ENCODE measurements at places on chromosomes 7 and 10.

GRCh38 chr10:127435246-127435645 is 113.9 kb upstream of the NPS start:
- no peak for DNase-seq

GRCh38 chr10:35236739-35237138 is 99.6 kb upstream of the CCNY start:
- DNase-seq: no peak

- DNase-seq: peak; percentile 65
Measured at GRCh38 chr10:59177031-59177797, 771 bp downstream of the PHYHIPL start.

GRCh38 chr7:107836237-107837144 is 33.5 kb upstream of the SLC26A3 start:
- DNase-seq: no peak

DNA sequence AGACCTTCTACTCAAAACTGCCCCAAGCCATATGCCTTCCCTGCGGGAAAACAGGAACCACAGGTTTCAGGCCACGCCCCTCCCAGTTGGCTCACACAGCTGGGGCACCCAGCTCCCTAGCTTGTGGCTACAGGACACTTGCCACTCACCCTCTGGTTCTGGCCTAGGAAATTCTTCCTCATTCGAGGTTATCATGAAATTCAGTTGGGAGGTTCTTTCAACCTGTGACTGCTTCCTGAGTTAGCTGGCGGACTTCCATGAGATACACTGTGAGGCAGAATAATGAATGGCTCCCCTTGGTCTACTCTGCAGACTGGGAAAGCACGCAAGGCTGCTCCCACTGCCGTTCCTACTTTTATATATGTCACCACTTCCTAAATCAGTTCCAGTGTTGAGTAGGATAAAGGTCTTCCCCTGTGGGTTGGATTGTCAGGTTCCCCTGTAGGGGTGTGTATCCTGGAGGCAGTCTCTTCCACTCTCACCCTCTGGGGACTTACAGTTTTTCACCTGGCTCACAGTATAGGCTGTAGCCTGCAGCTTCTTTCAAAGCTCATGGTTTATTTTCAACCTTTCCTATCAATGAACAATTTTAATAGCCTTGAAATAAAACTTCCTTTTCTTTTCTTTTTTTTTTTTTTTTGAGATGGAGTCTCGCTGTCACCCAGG is 37.0 kb downstream of the GPR22 start:
- no peak for DNase-seq

DNA sequence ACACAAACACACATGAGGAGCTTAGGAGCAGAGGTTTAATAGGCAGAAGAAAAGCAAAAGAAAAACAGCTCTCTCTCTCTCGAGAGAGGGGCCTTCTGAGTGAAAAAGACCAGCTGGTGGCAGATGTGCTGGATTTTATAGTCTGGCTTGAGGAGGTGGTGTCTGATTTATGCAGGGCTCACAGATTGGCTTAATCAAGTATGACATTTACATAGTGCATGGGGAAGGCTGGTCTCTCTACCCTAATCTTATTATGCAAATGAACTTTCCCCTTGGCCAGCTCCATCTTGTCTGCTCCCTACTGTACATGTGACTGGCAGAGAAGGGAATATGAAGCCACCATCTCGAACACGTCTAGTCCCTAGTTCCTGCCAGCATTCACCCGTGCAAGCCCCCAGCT is 219.5 kb upstream of the ZNF804B start:
- DNase-seq: no peak

GRCh38 chr10:96661632-96662031 is 58.7 kb downstream of the PIK3AP1 start:
- DNase-seq: no peak

- DNase-seq: no peak
Measured at GRCh38 chr7:43593010-43593409, 10.1 kb downstream of the STK17A start.

- DNase-seq: no peak
Measured at GRCh38 chr7:85927226-85927625, 716.5 kb upstream of the GRM3 start.

- DNase-seq: no peak
Measured at GRCh38 chr10:97195706-97196222, 10.0 kb upstream of the SLIT1 start.

DNA sequence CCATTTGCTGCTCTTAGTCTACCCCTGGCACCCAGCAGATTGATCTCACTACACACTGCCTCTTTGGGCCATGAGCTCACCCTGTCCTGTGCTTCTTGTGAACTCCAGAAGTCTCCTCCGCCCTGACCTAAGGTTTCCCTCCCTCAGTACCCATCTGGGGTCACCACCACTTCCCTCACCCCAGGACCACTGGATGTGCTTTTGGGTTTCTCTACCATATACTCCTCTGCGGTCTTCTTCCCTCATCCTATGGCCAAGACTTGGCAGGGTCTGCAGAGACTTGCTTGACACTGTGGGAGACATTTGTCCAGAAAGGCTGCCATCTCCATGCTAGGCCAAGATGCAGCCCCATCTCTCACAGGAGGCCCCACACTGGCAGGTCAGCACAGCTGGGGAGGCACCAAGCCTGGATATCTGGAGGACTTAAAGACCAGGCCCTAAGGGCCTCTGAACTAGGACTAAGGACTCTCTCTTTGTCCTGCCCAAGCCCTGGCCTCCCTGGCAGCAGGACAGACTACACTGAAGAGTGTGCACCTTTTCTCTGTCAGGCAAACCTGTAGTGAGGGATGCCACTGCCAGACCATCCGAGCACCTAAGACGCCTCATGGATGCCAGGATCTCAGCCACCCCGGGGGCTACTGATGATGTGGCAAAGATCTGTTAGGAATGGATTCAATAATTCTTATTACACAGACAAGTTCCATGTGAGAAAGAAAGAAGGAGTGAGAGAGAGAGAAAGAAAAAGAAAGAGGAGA is 134.6 kb downstream of the ZNF467 start:
- no peak for DNase-seq

GRCh38 chr7:103791894-103792293 is 197.6 kb downstream of the RELN start:
- no peak for DNase-seq

DNA sequence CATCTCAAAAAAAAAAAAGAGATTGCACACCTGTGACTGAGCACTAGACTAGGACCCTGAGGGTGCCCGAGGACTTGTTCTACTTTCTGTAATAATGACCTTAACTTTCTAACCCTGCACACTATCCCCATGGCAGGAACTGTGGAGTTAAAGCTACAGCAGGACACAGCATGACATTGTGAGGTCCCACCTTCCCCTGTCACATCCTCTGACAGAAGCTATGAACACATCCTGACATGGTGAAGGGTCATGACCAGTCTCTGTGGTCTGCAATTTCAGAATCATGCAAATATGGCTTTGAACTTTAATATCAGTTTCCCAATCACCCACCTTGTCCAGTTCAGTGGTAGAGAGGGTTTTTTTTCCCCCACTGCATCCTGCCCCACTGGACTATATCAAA is 18.5 kb upstream of the SAR1A start:
- DNase-seq: no peak

GRCh38 chr10:24119896-24120295 is 89.0 kb upstream of the KIAA1217 start:
- DNase-seq: no peak

- peak; percentile 20 for DNase-seq
Measured at GRCh38 chr7:96910486-96910885, 94.9 kb upstream of the DLX6 start.

DNA sequence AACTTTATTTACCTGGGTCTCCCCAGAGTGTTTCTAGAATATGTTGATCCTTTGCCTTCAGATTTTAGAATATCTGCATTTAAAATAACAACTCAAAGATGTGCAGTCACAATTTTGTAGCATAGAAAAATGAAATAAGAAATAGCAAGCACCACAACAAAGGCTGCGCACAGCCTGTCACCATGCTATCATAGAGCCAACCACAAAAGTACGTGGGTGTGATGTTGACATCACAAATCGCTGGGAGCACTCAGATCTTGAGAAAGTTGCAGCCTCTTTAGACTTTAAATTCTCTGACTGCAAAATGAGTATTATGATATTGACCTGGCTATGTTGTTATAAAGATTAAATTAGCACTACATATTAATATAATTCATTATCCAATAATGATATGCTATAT is 177.9 kb downstream of the TNS3 start:
- no peak for DNase-seq

DNA sequence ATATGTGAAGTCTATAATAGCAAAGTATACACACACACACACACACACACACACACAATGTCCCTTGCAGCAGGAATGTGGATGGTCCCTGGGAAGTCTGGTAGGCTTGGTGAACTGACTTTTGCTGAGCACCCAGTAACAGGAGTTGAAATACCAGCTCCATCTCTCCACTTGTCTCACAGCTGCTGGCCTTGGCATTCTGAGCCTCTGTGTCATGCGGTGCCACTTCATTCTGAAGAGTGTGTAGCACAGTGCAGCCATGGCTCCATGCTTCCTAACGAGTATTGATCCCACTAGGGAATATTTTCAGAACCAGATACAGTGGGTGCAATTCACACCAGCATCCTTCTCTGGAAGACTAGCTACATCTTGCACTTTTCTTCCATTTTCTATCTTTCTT is 192.4 kb downstream of the ADARB2 start:
- no peak for DNase-seq

DNA sequence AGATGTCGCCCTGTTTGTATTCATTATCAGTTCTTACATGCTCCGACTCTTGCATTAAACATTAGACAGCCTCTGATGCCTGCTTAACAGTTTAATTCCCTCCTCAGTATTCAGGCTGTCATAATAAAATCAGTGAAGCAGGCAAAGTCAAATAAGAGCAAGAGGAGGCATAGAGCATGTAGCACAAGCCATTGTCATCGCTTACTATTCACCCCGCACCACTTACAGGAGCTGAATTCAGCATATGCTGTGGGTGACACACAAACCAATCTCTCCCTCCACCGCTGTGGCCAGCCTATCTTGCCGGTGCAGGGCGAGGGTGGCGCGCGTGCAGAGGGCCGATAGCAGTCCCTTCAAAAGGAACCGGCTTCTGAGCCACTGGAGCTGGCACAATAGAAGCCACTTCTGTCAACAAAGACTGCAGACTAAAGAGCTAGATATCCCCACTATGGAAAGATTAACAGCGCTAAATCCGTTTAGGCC is 433.2 kb upstream of the MGMT start:
- no peak for DNase-seq

GRCh38 chr10:24115403-24115802 is 93.5 kb upstream of the KIAA1217 start:
- DNase-seq: no peak

GRCh38 chr10:87618566-87619423 is 40.9 kb upstream of the PAPSS2 start:
- DNase-seq: no peak

DNA sequence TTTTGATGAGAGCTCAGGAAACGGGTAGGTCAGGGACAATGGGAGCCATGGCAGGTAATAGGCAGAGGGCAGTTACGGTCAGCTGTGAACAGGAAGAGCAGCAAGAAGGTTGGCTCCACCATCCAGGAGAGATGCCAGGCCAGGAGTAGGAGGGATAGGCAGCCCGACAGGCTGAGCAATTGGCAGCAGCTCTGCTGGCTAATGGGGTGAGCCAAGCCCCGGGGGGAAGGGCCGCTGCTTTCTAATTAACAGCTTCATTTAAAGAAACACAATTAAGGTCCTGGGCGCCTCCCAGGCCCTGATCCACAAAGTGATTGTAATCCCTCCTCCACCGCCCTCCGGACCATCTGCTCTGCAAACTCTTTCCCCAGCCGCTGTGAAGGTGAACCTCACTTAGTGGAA is 23.7 kb downstream of the SH2B2 start:
- DNase-seq: no peak

Measured in HS-5 (cell line).